ENCODE measurements at places on chromosomes 11 and 22. TPM values are rescaled to one million over a fixed set of nuclear protein-coding genes. Genes with fewer than 3 reads are reported as not detected.

The PGA5 gene
- not detected for total RNA-seq

DNA sequence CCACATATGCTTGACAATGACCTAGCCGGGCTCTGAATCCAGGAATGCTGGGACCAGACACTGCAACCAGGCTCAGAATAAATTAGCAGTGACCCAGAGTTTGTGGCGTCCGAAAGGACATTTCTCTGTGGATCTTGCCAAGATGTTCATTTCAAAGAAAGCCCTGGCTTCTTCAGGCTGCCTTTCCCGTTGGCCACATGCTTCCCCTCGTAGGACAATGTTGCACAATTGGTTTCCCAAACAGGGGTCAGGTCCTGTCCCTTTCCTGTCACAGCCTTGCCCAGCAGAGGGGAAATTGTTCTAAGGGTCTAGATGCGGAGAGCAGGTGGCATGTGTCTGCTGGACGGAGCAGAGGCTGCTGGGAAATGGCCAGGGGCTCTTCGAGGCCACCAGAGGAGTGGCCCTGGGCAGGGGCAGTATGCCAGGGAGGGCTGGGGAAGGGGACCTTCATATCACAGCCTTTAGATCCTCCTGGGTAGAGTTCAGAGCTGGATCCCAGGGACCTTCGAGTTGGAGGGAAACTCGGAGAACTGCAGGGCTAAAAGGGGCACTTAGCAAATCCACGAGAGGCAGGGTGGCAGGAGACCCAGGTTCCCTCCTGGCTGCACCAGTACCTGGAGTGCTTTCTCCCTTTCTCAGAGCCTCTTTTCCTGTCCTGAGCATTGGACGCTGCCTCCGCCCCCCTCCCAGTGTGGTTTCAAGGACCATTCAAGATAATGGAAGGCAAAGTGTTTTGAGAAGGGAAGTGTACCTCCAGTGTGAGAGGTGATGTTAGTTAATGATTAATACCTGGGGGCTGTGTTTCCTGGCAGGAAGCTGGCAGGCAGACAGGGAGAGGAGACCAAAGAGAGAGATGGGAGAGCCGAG lies 42.3 kb downstream of the C11orf96 start:
- no peaks in the 10 kb centered on the region for H3K4me1 ChIP-seq
- H3K4me3 ChIP-seq = no peak overlapping the region
- no peaks in the 10 kb centered on the region for H3K36me3 ChIP-seq

The AIFM3 gene
- 0.14 TPM for total RNA-seq

GRCh38 chr11:35271031-35271430 lies 132.1 kb downstream of the CD44 start:
- peaks cover 7% of the 10 kb centered on the region for H3K36me3 ChIP-seq
- DNase-seq = no peak
- no peaks in the 10 kb centered on the region for H3K27me3 ChIP-seq
- H3K4me3 ChIP-seq = no peak overlapping the region
- H3K4me1 ChIP-seq = peaks cover 49% of the 10 kb centered on the region
- no peak overlapping the region for H3K27ac ChIP-seq

All from activated naive CD8-positive, alpha-beta T cell treated with anti-CD3 and anti-CD28 coated beads for 36 hours (primary cell).